ENCODE measurements at places on chromosomes 5 and 9. TPM values are rescaled to one million over a fixed set of nuclear protein-coding genes. Genes with fewer than 3 reads are reported as not detected.

GRCh38 chr9:113523421-113524141 lies 60.1 kb downstream of the RGS3 start:
- DNase-seq = no peak

GRCh38 chr5:175542232-175542965 lies 64.0 kb downstream of the SFXN1 start:
- no peak for DNase-seq

DNA sequence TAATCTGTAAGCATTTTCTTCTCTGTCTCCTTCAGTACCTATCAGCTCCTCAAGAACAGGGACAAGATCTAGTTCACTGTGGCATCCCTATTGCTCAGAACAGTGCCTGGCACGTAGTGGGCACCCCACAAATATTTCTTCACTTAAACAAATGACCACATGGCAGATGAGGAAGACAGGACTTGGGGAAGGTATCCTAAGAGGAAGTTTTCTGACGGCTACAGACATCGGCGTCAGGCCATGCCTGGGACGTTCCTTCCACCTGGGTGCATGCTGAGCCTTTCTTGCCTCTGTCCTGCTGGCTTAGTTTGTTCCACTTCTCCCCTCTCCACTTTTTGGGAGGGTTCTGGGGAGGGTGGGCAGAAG lies 60.2 kb downstream of the NEURL1B start:
- DNase-seq = peak; percentile 36

- DNase-seq = no peak
Measured at GRCh38 chr5:1776831-1777230, 22.8 kb downstream of the MRPL36 start.

- no peak for DNase-seq
Measured at GRCh38 chr9:20729523-20729922, 45.5 kb downstream of the FOCAD start.

GRCh38 chr9:92978345-92978875 lies 31.1 kb downstream of the FGD3 start:
- no peak for DNase-seq

- peak; percentile 81 for DNase-seq
Measured at GRCh38 chr5:39217365-39218281, 1.7 kb downstream of the FYB1 start.

DNA sequence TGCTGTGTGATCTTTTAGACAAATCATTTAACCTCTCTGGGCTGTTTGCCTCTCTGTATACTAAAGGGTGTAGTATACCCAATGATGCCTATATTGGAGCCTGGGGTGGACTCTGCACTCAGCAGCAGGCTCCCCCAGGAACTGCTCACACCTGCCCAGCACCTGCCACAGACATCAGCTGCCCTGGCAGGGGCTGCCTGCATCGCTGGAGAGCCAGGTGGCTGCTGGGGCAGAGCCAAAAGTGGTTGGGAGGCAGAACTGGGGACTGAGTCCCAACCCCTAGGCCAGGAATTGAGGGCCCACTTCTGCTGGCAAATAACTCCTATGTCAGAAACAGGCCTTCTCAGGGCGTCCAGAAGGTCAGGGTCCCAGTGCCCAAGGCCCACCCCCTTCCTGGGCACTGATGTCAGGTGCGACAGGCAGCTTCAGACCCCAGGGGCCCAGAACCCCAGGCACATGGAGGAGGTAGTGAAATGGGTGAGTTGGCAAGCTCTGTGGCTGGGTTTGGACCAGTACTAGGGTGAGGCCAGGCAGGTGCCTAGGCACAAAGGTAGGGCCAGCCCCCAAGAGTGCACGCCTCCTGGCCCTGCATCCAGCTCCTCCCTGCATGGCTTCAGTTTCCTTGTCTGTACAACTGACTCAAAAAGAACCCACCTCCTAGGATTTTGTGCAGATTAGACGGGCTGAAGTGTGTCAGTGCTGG lies 5.8 kb downstream of the UNC5A start:
- DNase-seq = no peak

Gene SLCO6A1
- 0.51 TPM for total RNA-seq

DNA sequence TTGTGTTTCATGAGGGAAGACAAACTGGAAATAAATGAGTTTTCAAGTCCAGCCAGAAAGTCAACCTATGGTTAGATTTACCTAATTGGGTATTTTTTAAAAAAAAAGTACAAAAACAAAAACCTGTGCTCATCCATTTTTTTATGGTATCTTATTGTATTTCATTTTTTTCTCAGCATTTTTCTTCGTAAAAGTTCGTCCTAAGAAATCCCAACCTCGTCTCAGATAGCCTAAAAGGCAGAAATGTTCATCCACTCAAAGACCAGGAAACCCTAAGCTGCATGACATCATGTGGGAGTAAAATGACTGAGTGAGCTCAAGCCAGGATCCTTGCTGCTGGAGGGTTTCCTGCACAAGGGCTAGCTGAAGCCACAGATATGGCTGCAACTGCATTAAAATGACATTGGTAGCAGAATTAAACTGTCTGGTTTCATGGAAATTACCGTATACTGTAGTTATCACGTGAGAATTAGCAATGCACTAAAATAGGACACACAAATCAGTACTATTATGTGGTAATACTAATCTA lies 70.4 kb downstream of the NFIB start:
- DNase-seq = no peak

GRCh38 chr5:170466988-170467707 lies 36.7 kb upstream of the KCNIP1 start:
- DNase-seq = no peak

DNA sequence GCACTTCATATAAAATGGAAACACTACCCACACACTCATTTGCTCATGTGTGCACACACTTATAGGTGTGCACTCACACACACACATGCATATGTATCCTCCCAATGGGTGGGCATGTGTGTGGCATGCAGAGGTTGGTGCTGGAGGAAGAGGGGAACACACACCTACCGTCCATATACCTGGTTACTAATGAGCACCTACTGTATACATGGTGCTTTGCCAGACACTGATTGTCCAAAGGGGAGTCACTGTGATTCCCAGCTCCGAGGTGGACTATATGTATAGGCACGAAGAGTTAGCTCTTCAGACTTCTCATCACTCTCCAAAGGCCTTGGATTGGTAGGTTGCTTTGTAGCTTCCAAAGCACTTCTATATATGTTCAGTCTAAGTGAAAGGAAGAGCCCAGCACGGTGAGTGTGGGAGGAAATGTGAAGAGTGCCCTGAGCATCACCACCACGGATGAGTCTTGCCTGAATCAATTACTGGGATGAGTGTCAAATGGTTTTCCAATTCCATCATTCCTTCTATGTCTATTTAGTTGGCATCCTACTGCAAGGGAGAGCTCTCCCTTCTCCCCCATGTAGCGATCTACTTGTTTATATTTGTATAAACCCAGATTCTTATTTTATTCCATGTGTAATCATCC lies 12.6 kb upstream of the ERGIC1 start:
- DNase-seq = no peak

DNA sequence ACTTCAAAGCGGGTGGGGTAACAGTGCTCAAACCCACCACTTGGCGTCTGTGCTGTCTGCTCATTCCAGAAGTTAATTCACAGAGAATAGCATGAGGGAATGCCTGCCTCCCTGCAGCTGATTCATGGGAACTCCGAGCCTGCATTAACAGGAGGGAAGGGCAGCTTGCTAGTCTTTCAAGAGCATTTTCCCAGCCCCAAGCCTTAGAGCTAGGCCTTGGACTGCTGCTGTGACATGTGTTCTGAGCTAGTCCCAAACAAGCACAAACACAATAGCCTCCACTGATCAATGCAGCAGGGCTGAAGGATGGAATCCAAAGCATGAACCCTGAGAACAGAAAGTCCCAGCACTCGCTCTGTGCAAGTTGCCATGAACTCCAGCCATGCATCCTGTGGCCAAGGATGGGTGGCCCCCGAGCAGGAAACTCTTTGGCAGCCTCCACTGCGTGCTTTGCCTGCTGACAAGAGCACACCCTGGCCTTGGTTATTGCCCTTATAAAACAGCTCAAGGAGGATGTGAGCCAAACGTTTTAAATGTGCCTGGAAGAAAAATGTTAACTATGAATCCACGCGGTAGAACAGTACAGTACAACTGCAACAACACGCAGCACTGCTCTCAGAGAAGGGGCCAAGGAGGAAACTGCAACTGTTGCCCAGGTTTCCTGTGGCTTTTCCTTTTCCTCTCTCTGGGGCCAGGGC lies 653.1 kb upstream of the KLF4 start:
- DNase-seq = peak; percentile 91
